ENCODE measurements at places on chromosomes 2 and 18. TPM values are rescaled to one million over a fixed set of nuclear protein-coding genes. Genes with fewer than 3 reads are reported as not detected.

Gene EVX2
- total RNA-seq: not detected

Gene MAB21L4
- not detected for total RNA-seq

Gene C2orf81
- total RNA-seq: 0.94 TPM

Gene SERPINB4
- total RNA-seq: not detected

Gene MEX3C
- 15.9 TPM for total RNA-seq

Gene CPO
- not detected for total RNA-seq

Gene TCF23
- total RNA-seq: not detected

Gene RNASEH1
- 18.6 TPM for total RNA-seq

Gene RBKS
- total RNA-seq: 2.1 TPM

Gene VSNL1
- 30.2 TPM for total RNA-seq

Gene FER1L5
- total RNA-seq: not detected

Gene DIPK1C
- 2.6 TPM for total RNA-seq

Gene SAG
- total RNA-seq: not detected

Gene POLR1A
- total RNA-seq: 20.6 TPM

Gene NTSR2
- not detected for total RNA-seq

All from right atrium auricular region (tissue), 2 donors.